Activated T-helper 2 cell treated with anti-CD3 and anti-CD28 coated beads, Interferon-gamma antibody, Interleukin-2, Interleukin-4, amounts not matched to agents 10 μg/mL and 5 μg/mL and 100 μg/mL, durations not matched to agents 14 hours and 24 hours and 36 hours (primary cell): ENCODE measurements at places on chromosomes 3 and 15. TPM values are rescaled to one million over a fixed set of nuclear protein-coding genes. Genes with fewer than 3 reads are reported as not detected.

The TEX55 gene
- total RNA-seq, result not detected in 2 replicates

The MINDY2 gene
- total RNA-seq, result 10.7 and 11.6 TPM in 2 replicates

The COL6A6 gene
- not detected in 2 replicates for total RNA-seq

The UBAP1L gene
- 6.0 and 6.3 TPM in 2 replicates for total RNA-seq
